Motor neuron (in vitro differentiated cells): ENCODE measurements at places on chromosomes 4 and X. TPM values are rescaled to one million over a fixed set of nuclear protein-coding genes. Genes with fewer than 3 reads are reported as not detected.

- ATAC-seq: no peak
These were observed 68.4 kb downstream of the RHOH start for GRCh38 chr4:40264995-40265909.

DNA sequence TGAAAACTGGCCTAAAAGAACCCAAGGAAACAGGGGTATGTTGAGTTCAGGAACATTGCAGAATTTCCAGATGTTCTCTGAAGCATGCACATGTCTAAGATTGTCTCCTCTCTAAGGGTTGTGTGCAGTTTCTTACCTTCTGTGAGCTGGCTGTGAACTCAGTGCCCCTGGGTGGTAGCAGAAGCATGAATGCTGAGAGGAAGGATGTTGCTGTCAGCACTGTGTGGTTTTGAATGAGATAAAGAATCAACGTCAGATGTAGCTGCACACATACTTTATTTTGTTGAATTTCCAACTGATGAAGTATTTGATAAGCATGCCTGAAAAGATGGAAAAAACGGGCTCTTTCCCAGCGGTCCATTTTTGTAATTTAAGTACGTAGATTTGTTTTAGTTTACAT is 23.8 kb upstream of the CD38 start:
- no peak for ATAC-seq

CC2D2A gene
- total RNA-seq: 25.9 and 47.3 TPM in 2 replicates

TRPC5OS gene
- 0.14 TPM in 1 of 2 replicates, not detected in the other for total RNA-seq

CXCL3 gene
- 1.4 and 1.5 TPM in 2 replicates for total RNA-seq
